ENCODE measurements at places on chromosomes 12 and 14.

DNA sequence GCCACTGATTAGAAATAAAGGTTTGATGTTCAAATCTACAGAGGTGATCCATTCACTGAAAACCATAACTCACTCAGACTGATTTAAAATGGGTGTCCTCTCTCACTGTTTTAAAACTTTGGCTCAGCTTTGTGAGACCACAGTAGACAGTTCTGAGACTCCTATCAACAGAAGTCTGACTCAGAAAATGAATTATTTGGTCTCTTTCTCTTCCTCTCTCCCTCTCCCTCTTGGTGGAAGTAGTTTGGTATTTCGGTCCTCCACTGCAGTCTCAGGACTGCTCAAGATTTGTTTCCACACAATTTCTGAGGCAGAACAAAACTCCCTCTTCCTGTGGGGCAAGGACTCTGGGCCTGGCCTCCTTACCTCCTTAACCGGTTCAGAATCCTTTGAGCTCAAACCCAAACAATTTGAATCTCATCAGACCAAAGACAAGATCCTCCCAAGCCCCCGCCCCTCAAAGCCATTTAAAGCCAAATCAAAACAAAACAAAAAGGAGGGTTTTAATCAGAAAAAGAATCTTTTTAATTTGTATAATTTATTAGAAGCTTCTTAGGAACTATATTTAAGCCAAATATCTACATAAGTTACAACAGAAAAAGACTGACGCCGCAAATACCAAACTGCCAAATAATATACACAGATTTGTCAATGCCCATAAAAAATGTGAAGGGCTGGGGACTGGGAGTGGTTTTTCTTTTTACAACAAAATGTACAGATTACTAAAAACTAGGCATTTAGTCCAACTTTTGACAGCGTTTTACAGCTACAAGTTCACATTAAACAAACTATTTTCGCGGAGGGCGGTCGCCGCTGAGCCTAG lies 3.9 kb downstream of the NKX2-1 start:
- no peak for DNase-seq

DNA sequence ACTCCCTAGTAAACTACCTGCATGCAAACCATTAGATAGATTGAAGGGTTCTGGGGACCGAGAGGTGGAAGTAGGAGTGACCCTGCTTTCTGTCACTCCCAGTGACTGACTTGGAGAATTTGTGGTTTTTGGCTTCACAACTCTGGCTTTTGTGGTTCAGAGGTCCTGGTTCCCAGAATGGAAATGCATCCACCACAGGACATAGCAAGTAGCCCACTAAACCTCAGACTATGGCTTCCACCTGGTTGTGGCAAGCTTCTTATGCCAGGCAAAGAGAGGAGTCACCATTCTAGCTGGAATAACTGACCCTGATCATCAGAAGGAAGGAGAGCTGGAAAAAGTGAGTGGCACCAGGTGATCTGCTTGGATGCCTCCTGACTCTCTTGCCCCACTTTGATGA lies 162.4 kb upstream of the TMEM260 start:
- no peak for DNase-seq

- DNase-seq, result no peak
Measured at GRCh38 chr12:107518868-107519267, 166.7 kb upstream of the PWP1 start.

DNA sequence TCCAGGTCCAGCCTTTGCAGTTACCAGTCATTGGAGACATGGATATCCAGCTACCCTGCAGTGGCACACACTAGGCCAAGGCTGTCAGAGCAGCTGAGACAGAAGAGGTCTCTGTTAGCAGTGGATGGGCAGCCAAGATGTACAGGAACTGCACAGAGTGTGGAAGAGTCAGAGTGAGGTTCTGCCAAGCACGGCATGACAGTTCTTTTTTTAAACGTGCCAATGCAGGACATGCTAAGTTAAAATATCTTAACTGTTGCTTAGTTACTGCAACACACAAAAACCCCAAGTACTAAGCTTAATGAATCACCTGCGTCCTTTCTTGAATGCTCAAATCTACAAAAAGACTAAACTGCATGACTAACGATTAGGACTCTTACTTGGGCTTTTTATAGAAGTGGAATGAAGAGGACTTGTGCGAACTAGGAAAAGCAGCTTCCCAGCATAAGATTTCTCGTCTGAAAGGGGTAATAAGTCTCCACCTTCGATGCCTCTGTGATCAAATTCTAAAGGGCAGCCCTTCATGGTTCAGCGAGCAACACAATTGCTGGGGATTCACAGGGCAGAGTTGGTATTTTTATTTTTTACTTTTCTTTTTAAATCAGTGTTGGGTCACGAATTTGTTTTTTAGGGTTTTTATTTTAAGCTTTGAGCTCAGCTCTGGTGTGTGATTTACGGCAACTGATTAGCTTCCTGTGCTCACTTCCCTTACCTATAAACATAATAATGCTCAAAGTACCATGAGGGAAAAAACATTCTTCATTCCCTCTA lies 20.6 kb downstream of the MAPK1IP1L start:
- DNase-seq, result no peak

GRCh38 chr14:22650960-22651521 lies 6.9 kb upstream of the OR6J1 start:
- DNase-seq, result no peak

DNA sequence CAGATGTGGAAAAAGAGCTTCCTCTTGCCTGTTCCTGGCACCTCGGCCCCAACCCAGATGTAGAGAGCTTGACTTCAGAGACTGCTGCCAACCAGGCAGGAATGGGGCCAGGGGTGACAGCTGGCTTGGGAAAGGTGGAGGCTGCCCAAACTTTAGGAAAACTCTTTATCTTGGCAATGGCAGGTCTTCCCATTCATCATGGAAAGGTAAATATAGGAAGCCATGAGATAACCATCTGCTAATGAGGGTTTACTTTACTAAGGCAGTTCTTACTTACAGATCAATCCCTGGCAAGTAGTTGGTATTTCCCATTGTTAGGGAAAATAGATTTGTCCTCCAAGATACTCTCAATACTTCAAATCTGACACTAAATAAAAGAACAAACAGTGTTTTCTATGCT lies 143.1 kb upstream of the NUDT4 start:
- DNase-seq, result no peak

- DNase-seq, result no peak
Measured at GRCh38 chr14:35525695-35526094, 8.3 kb upstream of the INSM2 start.

GRCh38 chr12:89525305-89525823 lies 483 bp downstream of the POC1B start:
- no peak for DNase-seq

DNA sequence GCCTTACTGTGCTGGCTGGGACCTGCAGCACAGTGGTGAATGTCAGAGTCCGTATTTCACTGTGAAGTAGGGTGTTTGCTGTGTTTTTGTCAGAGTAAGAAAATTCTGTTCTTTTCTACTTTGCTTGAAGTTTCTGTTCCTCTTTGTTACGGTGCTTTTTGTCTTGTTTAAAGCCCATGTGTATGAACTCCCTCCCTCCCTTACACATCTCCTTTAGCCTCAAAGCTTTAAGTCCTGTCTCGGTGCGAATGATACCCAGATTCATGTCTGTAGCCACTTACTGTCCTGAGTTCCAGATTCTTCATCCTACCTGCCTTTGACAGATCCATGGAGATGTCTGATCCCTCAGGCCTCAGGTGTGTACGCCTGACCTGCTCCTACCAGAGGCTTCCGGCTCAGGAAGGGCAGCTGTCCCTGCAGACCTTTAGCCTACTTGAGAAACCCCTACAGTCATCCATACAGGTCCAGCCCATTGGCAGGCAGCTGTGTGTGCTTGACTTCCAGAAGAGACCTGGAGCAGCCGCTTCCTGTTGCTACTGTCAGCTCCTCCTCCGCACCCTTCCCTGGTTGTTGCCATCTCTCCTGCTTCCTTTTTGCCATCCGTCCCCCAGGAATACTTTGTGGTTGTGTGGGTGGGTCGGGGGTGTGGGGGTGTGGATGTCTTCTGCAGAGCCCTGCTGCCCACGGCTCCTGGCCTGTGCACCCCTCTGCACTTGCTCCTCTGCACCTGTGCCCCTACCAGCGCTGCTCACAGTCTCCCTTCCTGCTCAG lies 72.9 kb downstream of the DDX51 start:
- no peak for DNase-seq

GRCh38 chr12:103962493-103962892 lies 3.2 kb upstream of the TDG start:
- no peak for DNase-seq

DNA sequence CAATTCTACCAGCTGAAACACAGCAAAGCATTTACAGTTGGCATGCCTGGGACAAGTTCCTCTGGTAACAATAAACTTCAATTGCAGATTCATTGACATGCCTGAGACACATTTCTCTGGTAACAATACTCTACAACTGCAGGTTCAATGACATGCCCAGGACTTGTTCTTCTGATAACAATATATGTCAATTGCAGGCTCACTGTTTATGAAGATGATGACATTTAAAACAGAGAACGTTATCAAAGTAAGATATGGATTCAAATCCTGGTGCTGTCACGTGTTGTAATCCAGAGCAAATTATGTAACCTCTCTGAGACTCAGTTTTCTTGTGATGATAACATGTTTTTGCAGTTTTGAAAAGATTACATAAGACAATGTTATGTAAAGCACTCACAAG lies 20.5 kb downstream of the KITLG start:
- no peak for DNase-seq

DNA sequence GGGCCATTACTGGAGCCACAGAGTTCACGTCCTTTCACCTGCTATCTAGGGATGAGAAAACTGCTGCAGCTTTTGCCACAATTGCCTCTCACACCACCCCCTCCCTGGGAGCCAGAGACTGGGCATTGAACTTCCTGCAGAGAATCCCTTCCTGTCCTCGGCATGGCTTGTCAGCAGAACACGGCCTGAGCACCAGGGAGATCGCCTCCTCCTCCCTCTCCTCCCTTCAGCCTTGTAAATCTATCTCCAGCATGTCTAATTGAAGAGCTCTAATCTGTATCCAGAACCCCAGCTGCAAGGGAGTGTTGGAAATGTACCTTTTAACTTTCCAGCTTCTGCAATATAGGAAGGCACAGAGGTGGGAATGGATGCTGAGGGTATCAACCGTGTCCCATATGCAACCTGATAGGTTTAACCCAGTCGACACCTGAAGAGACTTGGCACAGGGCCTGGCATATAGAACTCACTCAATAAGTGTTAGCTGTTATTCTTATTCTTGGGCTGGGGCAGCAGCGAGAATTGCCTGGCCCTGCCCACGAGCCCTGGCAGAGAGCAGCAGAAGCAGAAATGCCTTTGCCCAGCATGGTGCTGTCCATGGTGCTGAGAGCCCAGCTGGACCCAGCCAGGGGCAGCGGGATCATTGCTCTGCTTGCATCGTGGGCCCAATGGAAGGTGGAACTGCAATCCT lies 26.8 kb downstream of the TMEM63C start:
- no peak for DNase-seq

DNA sequence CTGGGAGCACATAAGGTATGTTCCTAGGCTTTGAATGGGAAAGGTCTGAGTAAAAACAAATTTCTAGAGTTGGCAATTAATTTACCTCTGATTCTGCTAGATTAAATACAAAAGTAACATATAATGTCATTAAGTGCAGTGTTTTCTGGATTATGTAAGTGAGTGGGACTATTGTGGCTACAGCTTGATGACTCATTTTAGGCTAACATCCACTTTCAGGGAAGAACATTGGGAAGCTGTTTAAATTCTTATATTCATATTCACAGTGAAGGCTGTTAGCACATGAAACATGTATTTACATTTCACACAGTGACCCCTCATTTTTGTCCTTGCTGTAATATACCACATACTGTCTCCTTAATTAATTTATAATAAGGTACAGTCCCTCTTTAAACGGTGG lies 13.2 kb upstream of the BMAL2 start:
- DNase-seq, result no peak

DNA sequence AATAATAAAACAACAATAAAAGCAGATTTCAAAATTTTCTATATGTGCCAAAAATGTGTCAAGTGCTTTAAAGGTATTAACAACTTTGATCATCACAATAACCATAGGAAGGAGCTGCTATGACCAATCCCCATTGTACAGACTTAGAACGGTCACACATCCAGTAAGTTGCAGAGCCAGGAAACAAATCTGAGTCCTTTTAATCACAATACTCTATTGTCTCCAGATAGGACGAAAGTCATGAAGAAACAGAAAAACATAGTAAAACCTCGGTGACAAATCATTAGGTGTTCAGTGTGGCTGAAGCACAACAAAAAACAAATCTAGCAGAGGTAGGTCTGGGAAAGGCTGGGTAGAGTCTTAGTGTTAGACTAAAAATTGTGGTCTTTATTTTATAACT lies 178.8 kb downstream of the GRIP1 start:
- no peak for DNase-seq

GRCh38 chr12:107635139-107635538 lies 50.5 kb upstream of the PWP1 start:
- no peak for DNase-seq

GRCh38 chr12:130303781-130304180 lies 33.9 kb upstream of the PIWIL1 start:
- no peak for DNase-seq

- no peak for DNase-seq
Measured at GRCh38 chr14:106051796-106052195, 525.4 kb downstream of the TMEM121 start.
